Esophagus squamous epithelium (tissue), 5 donors: ENCODE measurements at places on chromosomes 7 and 10.

DNA sequence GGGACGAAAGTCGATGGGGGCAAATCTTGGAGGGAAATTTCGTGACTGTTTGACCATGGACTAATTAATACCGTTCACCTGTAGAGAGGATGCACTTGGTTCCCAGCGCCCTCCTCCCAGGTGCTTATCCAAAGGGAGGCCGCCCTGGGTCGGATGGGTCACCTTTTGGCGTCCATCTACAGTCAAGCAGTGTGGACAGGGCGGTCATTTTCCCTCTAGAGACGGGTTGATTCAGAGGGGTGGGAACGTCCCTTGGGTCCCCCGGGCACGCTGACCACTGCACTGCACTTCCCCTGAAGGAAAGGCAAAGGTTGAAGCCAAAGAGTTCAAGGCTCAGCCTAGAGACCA lies 2.0 kb downstream of the PRR15 start:
- no peak for DNase-seq

GRCh38 chr7:37786741-37787569 lies 61.4 kb upstream of the NME8 start:
- DNase-seq: no peak

DNA sequence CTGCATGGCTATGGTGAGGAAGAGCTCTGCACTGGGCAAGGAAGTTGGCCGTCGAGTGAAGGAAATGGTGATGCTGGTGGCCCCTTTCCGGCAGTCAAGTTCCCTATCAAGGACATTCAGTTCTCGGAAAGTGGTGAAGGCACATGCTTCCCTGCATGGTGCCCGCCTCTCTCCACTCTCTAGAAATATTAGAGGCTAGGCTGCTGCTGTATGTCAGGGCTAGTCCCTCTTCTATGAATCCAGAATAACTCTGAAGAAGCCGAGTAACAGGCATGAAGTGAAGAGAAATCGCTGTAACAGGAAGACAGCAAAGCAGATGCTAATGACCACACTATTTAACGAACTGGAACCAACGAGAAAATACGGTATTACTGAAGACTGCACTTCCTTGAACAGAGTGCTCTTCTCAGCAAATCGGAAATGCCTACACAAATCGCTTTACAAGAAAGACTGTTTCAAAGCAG lies 5.4 kb downstream of the IDI1 start:
- DNase-seq: no peak

GRCh38 chr7:47361746-47362215 lies 220.1 kb downstream of the TNS3 start:
- DNase-seq: no peak

GRCh38 chr7:138776166-138776833 lies 21.5 kb upstream of the TMEM213 start:
- no peak for DNase-seq

DNA sequence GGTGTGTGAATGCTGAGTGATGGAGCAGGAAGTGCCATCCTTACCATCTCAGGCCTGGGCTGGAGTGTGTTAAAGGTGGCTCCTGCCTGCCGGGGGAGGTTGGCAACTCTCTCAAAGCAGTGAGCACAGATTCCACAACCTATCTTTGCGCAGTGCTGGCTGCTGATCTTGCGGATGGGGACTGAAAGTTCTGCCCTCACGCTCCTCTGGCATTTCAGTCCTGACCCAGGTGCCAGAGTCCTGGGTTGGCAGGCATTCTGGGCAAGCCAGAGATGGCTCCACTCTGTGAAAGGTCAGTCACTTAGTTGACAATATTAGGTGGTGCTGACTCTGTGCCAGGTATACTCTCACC lies 315.5 kb downstream of the RPS24 start:
- no peak for DNase-seq

DNA sequence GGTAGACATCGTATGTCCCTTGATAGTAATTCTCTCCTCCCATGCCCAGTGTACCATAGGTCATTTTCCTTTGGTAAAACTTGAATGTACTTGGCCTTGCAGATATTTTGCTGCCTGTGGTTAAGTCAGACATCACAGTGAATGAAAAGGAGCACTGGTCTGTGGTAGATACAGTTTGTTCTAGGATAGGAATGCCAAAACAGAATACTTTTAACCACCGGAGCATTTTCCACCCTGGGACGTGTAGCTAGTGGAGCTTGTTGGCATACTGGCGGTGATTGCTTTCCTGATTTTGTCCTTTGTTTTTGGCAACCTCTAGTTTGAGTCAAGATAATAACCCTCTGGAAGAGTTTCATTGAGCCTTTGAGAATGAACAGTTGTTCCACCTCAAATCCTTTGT lies 92.0 kb upstream of the BMPER start:
- no peak for DNase-seq

GRCh38 chr7:99040104-99040958 lies 103.6 kb downstream of the SMURF1 start:
- no peak for DNase-seq

DNA sequence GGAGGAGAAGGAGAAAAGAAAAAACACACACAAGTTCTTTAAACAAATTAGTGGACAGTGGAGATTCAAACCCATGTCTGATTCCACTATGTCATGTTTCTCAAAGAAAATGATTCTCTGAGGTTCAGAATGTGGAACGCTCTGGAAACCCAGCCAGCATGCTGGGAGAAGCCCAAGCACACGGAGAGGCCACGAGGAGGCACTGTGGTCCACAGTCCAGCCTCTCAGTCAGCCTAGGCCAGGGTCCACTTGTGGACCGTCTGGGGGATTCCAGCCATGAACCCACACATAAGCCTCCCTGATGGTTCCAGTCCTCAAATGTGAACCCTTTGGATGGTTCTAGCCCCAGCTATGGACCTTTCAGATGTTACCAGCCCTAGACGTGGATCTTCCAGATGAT lies 73.4 kb downstream of the CAV1 start:
- no peak for DNase-seq

- DNase-seq: no peak
These were observed 90.7 kb downstream of the DGKI start for GRCh38 chr7:137755846-137756651.

DNA sequence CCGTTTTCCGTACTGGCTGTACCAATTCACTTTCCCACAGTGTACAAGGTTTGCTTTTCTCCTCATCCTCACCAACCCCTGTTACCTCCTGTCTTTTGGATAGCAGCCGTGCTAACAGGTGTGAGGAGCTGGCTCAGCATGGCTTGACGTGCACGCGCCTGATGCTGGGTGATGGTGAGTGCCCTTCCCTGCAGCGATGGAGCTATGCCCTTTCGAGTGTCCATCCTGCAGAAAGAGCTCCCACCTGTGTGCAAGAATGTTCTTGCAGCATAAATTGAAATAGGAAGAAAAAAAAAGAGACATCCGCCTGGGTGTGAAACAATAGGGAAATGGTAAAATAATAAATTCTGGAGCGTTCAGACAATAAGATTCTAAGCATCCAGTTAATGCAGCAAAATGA lies 9.5 kb upstream of the UBE3C start:
- no peak for DNase-seq

- no peak for DNase-seq
These were observed 133.5 kb upstream of the FEZF1 start for GRCh38 chr7:122438006-122438405.

DNA sequence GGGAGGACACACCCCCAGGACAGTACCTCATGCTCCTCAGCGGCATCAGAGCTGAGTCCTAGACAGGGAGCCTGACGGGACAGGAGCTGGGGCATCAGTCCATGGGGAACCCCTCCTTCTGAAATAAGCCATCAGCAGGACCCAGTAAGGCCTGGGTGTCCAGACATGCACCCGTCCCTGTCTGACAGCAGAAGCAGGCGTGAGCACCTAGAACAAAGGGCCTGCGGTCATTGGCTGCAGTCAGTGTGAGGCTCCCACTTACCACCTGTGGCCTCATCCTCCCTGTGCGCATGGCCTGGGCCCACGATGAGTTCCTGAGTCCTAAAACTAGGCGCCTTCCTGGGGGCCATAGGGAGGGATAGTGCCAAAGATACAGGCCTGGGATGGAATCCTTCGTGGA lies 484.7 kb downstream of the PTPRN2 start:
- DNase-seq: no peak

DNA sequence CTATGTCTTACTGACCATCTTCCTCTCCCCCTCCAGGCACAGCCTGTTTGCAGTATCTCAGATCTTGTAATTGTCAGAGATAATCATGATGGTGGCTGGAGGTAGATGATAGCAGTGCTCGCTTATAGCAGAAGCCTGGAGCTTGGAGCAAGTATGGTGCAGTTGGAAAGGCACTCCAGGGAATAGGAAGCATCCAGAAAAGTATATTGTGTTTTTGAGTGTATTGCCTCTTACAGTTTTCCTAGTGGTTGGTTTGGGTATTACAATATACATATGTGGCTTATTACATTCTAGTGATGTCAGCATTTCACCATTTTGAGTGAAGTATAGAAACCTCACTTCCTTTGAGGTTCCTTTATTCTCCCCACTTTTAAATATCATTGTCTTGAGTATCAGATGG lies 101.5 kb downstream of the STK31 start:
- no peak for DNase-seq

DNA sequence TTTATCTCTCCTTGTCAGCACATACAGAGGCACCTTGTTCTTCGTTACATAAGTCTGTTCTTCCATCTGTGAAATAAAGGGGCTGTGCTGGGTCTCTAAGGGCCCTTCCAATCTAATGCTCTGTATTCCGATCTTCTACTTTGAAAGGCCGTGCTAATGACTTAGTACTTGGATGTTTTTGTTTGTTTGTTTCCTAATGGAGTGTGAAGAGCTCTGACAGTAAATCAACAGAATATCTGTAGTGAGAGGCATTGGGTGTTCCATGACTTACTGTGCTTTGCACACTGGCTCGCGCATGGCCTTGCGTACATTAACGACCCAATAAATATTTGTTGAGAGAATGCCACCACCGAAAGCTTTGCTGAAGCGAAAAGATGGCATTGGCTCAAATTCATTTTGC lies 162.1 kb downstream of the CHN2 start:
- no peak for DNase-seq

- no peak for DNase-seq
These were observed 335.0 kb upstream of the GLI3 start for GRCh38 chr7:42572056-42572455.

DNA sequence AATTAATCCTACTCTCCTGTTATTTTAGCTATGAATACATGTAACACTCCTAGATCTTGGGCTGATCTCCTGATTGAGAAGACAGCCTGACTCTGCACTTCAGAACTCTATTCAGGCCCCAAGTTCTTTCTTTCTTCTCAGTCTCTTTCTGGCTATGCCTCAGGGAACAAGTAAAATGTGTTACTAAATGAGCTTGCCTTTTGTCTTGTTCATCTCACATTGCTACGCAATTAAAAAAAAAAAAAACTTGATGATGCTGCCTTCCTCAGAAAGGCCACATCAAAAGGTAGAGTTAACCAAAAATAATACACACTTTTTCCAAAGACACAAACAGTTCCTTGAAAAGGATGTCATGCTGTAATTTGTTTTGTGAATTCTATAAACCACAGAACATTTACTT lies 258.1 kb downstream of the TWIST1 start:
- DNase-seq: no peak

- no peak for DNase-seq
These were observed 151.5 kb downstream of the CSTF2T start for GRCh38 chr10:51547941-51548340.

DNA sequence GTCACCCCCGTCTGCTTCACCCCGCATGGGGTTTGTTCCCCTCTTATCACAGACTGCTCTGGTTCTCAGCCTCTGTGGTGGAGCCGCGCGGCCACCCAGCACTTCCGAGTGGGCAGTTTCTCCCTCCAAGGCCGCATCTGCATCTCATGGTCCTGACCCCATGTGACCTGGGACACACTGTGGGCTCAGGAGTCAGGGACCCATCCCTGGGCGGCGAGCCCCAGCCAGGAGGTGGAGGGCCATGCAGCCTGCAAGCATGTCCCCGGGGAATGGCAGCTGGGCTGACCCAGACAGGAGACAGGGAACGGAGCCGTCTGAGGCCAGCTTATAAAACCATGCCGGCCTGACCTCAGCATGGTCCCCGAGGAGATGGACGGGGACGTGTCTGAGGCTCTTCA lies 25.2 kb upstream of the TTYH3 start:
- no peak for DNase-seq

DNA sequence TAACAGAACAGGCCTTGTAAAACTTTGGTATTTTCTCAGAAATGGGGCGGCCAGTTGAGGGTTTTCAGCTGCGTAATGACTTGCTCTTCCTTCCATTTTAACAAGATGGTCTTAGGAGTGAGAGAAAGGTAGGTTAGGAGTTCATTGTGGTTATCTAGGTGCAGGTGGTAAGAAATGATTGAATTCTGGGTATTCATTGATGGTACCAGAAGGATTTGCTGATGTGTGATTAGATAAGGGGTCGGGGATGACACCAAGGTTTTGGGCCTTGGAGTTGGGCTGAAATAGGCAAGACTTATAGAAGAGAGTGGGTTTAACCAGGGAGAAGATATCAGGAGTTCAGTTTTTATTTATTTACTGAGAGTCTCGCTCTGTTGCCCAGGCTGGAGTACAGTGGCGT lies 2.6 kb downstream of the MDH2 start:
- DNase-seq: no peak

GRCh38 chr7:28408105-28408959 lies 4.0 kb upstream of the CREB5 start:
- no peak for DNase-seq

- DNase-seq: no peak
These were observed 183.9 kb upstream of the WDR11 start for GRCh38 chr10:120667276-120667675.

GRCh38 chr7:33250421-33250871 lies 121.1 kb downstream of the BBS9 start:
- DNase-seq: no peak

DNA sequence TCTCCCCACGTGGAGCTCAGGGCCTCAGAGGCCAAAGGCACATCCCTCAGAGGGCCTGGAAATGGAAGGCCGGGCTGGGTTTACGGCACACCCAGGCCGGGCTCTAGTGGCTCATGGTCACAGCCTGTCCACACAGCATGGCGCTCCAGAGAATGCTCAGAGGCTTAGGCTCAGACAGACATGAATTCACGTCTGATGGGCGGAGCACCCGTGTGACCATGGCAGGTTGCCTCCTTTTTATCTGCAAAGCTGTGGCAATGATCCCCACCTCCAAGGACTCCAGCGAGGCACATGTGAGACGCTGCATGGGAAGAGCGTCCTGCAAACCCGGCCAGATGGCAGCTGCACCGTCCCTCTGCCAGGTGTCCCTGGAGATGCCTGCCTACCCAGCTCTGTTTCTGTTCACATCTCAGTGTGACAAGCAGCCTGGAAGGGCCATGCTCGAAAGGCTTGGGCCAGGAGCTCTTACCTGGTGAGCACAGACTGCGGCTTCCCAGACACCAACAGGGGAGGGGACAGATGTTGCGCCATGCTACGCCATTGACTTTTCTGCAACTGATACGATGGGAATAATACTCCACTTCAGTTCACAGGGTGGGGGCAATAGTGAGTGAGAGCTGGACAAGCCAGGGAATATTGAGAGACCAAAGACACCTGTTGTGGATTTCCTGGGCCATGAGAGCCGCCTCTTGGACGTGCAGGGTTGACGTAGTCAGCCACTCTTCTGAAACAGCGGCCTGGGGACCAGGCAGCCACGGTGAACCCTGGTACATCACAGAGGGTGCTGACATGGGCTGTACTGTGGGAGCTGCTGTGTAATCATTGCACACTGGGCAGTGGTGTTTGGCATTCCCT lies 34.4 kb upstream of the FAM20C start:
- DNase-seq: no peak
